ENCODE measurements at places on chromosomes 7 and 10. TPM values are rescaled to one million over a fixed set of nuclear protein-coding genes. Genes with fewer than 3 reads are reported as not detected.

- no peak for DNase-seq
Measured at GRCh38 chr10:67670401-67670800, 25.6 kb downstream of the CTNNA3 start.

The CCNJ gene
- 2.9 TPM for total RNA-seq

- peak; percentile 48 for DNase-seq
Measured at GRCh38 chr7:117949232-117949631, 76.0 kb upstream of the CTTNBP2 start.

The CALD1 gene
- total RNA-seq: not detected

DNA sequence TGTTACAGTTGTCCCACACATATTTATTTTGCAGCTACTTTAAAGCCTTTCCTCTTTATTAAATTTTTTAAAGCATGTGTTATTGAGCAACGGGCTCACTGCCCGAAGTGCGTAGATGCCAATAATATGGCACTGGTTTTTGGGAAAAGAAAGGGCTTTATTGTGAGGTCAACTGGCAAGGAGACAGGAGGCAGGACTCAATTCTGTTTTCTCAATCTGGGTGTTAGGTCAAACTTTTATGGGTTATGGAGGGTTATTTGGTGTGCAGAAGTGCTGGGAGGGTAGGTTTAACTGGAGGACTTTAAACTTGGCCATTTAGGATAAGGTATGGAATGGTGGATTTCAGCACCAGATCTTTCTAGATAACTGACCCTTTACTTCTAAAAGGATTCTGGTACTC lies 183.6 kb downstream of the LRRC4 start:
- DNase-seq: no peak

DNA sequence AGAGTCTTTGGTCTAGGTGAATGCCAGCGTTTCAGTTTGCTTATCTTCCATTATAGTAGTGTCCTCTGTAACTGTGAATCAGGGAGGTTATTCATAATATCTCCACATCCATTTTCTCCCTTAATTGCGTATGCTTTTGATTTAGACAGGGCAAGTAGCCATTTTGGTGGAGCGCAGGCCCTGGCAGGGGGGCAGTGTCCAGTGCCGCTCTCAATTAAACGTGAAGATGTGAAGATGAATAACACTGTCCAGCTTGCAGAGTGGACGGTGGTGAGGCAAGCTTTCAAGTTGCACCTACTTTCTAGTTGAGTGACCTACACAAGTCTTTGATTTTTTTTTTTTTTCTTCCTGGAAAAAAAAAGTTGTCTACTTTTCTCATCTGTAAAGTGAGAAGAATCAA lies 4.5 kb downstream of the TSPAN14 start:
- DNase-seq: no peak

DNA sequence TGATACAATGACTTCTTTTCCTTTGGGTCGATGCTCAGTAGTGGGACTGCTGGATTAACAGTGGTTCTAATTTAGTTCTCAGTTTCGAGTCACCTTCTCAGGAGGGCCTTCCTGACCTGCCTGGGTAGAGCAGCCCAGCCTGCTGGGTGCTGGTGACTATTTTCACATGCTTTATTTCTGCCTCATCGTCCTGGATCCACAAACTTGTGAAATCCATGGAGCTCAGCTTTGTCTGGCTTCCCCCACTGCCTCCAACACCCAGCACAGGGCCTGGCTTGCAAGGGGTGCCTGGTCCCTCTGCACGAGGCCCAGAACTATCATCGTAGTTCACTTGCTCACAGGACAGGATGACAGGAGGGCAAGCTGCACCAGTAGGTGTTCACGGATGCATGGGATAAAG lies 46.9 kb downstream of the SPOCK2 start:
- no peak for DNase-seq

The NUTM2D gene
- total RNA-seq: 1.1 TPM

DNA sequence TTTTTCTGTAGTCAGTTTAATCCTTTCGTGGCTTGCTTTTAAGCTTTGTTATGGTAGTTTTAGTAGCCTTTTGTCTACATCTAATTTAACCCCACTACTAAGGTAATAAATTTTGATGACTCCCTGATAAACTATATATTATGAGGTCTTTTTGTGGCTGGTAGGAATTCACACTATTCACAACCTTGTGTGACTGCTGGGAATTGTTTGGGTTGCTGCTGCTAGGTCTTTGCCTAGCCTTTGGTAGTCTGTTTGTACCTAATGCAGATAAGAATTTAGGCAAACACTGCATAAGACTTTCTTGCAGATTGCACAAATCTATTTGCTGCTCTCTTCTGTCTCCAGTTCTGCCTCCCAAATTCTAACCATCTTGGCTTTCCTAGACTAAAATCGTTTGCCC lies 58.3 kb downstream of the SHOC2 start:
- no peak for DNase-seq

DNA sequence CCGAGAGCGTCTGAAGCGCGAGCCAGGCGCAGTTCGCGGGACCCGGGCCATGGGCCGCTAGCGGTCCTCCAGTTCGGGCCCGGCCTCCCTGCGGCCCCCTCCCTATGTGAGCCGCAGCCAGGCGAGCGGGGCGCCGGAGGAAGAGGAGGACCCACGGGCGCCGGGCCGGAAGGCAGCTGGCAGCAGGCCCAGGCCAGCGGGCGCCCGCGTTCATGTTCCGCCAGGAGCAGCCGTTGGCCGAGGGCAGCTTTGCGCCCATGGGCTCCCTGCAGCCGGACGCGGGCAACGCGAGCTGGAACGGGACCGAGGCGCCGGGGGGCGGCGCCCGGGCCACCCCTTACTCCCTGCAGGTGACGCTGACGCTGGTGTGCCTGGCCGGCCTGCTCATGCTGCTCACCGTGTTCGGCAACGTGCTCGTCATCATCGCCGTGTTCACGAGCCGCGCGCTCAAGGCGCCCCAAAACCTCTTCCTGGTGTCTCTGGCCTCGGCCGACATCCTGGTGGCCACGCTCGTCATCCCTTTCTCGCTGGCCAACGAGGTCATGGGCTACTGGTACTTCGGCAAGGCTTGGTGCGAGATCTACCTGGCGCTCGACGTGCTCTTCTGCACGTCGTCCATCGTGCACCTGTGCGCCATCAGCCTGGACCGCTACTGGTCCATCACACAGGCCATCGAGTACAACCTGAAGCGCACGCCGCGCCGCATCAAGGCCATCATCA lies 1.1 kb downstream of the ADRA2A start:
- DNase-seq: no peak

The TET1 gene
- total RNA-seq: under 0.01 TPM

DNA sequence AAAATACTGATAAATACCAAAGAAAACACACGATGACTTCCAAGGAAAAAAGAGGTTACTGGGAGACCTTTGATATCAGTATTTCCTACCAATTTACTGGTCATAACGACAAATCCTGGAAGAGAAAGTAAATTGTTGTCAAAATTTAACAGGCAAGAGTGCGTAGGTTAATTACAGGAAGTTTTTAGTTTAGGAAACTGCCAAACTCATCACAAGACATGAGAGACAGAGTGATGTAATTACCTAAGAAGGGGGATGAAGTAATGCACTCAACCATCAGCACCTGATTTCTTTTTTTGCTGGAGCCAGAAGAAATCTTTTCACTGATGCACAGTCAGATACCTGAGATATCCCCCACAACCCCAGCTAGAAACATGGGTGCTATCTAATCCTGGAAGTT lies 16.8 kb downstream of the MACC1 start:
- DNase-seq: no peak

The CARD11 gene
- total RNA-seq: not detected

DNA sequence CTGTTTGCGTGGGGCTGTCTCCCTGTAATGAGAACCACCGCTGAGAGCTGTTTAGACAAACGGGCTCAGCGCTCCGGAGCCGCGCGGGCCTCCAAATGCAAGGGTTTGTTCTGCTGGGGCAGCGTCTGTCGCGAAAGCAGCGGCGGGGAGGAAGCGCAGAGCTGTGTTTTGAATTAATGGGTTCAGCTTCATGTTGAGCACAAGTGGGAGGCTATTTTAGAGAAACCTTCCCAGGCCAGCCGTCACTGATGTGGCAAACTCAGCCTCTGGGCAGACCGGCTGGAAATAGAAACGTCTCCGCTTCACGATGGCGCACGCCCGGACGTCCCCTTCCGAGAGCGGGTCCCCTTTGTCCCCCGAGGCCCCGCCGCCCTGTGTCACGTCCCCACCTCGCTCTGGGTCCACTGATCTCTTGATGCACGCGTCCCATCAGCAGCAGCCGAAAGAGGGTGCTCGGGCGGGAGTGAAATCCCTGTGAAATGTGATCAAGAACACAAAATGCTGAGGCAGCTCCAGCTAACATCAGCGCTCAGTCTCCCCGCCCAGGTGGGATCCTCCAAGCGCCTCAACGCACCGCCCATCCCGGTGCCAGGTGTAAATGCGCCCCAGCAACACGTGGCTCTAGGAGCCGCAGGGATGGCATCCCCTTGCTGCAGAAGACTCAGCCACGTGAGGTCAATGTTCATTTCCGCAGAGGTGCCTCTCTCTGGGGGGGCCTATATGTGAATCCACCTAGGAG lies 44.9 kb downstream of the BAMBI start:
- no peak for DNase-seq

The RAMP3 gene
- not detected for total RNA-seq

The ANKRD61 gene
- not detected for total RNA-seq

The ADIRF gene
- 3.1 TPM for total RNA-seq

DNA sequence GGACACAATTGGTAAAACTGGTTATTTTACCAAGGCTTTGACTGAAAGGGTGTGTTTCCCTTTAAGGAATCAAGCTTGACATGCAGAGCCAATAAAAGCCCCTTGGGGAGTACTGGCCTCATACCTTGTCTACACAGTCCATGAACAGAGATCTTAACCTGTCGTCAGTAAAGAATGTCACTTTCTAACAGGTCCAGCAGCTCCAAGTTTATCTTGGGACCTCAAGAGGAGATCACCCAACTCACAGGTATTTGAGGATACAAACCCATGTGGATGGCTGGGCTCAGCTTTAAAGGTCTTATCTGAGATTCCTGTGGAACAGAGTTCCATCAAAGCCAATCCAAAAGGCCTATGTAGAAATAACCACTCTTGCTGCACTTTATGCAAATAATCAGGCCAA lies 61.3 kb downstream of the COA1 start:
- no peak for DNase-seq

The CDH23 gene
- total RNA-seq: 0.63 TPM

GRCh38 chr7:96097835-96098234 lies 224.1 kb downstream of the SLC25A13 start:
- no peak for DNase-seq

The C10orf143 gene
- total RNA-seq: 0.91 TPM

The MMD2 gene
- total RNA-seq: not detected

DNA sequence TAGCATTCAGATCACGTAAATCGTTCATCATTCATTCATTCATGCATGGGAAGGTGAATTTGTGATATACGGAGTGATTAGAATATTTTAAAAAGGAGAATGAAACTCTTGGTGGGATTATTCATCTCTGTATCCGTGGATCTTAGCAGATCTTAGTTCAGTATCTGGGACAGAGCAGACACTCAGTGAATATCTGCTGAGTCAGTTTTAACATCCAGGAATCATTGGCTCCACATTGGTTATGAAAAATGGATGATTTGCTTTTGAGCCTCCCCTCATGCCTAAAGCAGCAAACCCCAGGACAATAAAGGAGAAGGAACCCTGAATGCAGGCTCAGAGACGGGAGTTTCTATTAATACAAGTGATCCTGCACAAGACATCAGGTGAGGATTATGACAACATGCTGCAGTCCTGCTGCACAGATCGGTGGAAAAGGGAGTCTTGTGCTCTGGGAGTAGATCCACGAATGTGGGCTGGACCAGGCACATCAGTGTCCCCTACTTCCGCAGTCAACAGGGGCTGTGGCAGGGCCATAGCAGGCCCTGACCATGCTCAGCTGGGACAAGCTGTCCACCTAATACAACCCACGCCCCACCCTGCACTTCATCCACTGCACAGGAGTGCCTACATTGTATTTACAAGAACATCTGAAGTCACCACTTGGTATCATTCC lies 26.9 kb upstream of the FIGNL1 start:
- no peak for DNase-seq

The ZNF438 gene
- total RNA-seq: 1.2 TPM

- no peak for DNase-seq
Measured at GRCh38 chr7:157543791-157544190, 207.0 kb downstream of the DNAJB6 start.

DNA sequence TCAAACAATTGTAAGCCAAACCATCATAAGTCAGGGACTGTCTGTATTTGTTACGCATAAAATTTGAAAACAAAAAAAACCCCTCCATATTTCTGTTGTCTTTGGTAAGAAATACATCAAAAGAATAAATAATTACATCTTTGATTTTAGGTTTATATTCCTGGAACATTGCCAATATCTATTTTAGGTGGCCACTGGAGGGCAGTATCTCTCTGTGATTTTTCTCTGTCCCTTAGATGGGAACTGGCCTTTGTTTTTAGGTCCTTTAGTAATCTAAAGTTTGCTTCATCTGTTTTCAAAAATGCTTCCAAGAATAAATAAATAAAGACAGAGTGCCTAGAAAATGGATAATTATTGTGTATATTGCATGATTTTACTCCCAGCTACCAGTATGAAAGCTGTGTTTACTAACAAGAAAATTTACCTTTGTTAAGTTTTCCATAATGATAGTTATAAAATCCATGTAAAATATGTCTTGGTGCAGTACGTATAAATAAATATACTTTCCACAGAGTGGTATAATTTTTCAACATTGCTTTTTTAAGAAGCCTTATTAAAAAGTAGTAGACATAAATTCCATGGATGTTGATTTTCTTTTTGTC lies 64.2 kb downstream of the PHYHIPL start:
- DNase-seq: peak; percentile 54

DNA sequence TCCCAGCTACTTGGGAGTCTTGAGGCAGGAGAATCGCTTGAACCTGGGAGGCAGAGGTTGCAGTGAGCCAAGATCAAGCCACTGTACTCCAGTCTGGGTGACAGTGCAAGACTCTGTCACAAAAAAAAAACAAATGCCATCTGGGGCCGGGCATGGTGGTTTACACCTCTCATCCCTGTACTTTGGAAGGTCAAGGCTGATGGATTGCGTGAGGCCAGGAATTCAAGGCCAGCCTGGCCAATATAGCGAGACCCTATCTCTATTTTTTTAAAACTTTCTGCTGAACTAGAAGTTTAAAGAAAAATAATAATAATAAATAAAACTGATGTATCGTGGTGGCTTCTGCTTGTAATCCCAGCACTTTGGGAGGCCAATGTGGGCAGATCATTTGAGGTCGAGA lies 15.7 kb upstream of the RNF216 start:
- DNase-seq: no peak

- DNase-seq: no peak
Measured at GRCh38 chr7:94650147-94651051, 5.5 kb downstream of the SGCE start.

The RGS10 gene
- 4.0 TPM for total RNA-seq

GRCh38 chr10:12081470-12081869 lies 12.7 kb downstream of the DHTKD1 start:
- DNase-seq: no peak
